Activated naive CD8-positive, alpha-beta T cell treated with anti-CD3 and anti-CD28 coated beads for 36 hours (primary cell): ENCODE measurements at places on chromosomes 1 and 21. TPM values are rescaled to one million over a fixed set of nuclear protein-coding genes. Genes with fewer than 3 reads are reported as not detected.

DNA sequence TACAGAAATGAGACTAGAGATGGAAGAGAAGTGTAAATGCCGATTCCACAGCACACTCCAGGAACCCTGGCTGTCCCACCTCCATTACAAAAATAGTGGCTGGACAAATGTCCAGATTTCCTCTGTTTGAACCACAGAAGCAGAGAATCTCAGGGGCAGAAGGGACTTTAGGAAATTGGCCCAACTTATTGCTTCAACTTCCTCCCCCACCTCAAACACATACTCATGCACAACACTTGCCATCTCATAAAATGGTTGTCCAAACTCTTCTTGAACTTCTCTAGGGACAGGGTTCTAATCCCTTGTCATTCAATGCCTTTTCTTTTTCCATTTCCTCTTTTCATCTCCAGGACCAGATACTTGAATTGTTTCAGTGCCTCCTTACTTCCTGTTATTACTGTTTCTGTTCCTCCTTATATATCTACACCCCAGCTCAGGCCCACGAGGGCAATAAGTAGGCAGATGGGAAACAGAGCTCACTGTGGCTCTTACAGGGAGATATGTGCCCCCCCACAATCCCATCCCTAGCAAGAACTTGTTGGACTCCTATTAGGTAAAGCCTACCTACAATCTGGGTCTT, 8.5 kb upstream of the B4GALT3 start:
- H3K4me1 ChIP-seq = peaks cover 68% of the 10 kb centered on the region
- H3K27me3 ChIP-seq = no peaks in the 10 kb centered on the region
- no peak for DNase-seq
- H3K27ac ChIP-seq = peak overlapping the region; percentile 95
- peaks cover 1% of the 10 kb centered on the region for H3K36me3 ChIP-seq
- H3K4me3 ChIP-seq = peak overlapping the region; percentile 68

MAP3K7CL gene
- total RNA-seq = 4.8 TPM

CRP gene
- total RNA-seq = not detected

MIXL1 gene
- not detected for total RNA-seq
